Activated CD4-positive, alpha-beta T cell treated with anti-CD3 and anti-CD28 coated beads, Interleukin-2, Interleukin-6, amounts not matched to agents 100 ng/mL and 50 ng/mL, durations not matched to agents 16 hours and 8 hours (primary cell): ENCODE measurements at places on chromosomes 7 and 10.

- no peak for DNase-seq
Observed at GRCh38 chr7:129108581-129108980, 35.9 kb upstream of the TSPAN33 start.

DNA sequence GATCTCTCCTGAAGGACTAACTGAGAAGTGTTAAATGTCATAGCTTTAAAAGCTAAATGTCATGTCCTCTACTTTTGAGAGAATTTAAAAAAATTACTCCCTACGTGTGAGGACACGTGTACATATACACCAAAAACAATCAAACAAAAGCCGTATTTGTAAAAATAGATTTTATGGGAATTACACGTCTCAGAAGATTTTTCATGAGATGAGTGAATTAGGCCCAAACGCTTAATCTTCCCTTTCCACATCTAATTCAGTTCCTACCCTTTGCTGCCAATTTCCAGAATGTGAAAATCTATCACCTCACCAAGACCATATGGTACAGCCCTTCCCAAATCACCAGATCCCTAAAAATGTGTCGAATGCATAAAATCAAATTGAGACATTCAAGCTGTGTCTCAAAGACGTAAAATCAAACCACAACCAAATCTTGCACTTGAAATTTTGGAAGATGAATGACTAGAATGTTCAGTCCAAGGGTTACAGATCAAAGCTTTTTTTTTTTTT is 1.0 kb upstream of the CTTNBP2 start:
- no peak for DNase-seq

DNA sequence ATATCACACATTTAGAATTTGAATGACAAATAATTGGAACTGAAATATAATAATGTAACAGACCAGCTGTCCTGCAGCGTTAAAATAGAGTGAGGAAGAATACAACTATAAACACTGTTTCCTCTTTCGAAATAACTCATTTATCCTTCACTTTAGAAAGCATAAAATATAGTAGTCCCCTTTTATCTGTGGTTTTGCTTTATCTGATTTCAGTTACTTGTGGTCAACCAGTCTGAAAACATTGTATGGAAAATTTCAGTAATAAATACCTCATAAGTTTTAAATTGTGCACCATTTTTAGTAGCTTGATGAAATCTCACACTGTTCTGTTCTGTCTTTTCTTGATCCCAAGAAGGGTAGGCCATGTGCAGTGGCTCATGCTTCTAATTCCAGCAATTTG is 31.7 kb downstream of the POLR1F start:
- peak; percentile 14 for DNase-seq

DNA sequence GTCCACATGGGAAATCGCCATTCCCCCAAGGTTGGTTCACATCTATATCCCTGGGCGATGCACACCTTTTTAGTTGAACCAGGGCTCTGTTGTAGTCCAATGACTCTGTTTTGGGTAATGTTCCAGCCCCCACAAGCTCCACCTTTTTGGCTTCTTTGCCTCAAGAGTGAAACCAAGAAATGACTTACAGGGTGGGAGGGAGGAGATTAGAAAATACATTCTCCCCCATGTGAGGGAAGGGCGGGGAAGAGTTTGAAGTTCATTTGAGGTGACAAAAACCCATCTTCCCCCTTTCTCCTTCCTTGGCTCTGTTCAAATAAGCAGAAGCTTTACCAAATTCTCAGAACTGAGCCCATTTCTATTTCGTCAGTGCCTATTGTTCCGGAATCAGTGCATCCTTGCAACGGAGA is 82.8 kb downstream of the GATA3 start:
- DNase-seq = peak; percentile 84

DNA sequence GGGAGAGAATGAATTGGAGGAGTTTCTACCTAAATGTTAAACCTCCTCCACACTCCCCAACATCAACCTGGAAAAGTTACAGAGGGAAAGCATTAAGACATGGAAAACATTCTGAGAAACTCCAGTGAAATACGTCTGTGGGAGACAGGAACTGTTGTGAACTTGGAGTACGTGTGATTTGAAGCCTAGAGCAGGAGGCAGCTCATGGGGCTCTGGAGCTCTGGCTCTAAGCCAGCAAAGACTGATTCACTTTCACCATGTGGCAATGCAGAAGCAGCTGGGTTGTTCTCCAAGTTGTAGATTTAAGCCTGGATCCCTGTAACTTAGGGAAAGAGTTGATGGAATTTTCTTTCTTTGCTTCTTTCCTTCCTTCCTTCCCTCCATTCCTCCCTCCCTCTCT is 503.2 kb downstream of the NRG3 start:
- no peak for DNase-seq

- DNase-seq = no peak
Observed at GRCh38 chr10:114593240-114593792, 64.8 kb downstream of the ABLIM1 start.

DNA sequence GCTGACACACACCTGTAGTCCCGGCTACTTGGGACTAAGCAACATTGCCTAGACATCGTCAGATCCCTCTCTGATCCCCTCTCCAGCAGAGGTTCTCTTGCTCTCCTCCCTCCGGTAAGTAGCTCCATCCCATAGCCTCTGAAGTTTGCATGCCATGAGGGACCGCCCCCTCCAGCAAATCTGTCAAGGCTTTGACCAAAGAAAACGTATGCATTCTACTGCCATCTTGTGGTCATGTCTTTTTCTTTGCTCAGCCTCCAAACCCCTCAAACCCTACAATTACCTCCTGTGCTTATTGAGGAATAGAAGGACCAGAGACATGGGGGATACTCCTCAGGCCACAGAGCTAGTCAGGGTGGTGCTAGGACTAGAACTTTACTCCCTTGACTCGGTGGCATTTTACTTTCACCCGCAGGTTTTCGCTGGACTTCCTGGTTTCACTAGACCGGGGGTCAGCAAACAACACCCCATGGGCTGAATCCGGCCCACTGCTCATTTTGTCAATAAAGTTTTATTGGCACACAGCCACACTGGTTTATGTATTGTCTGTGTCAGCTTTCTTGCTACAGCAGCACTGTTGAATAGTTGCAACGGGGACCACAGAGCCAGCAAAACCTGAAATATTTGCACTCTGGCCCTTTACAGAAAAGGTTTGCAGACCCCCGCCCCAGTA is 202.6 kb upstream of the FOXK1 start:
- DNase-seq = peak; percentile 43

DNA sequence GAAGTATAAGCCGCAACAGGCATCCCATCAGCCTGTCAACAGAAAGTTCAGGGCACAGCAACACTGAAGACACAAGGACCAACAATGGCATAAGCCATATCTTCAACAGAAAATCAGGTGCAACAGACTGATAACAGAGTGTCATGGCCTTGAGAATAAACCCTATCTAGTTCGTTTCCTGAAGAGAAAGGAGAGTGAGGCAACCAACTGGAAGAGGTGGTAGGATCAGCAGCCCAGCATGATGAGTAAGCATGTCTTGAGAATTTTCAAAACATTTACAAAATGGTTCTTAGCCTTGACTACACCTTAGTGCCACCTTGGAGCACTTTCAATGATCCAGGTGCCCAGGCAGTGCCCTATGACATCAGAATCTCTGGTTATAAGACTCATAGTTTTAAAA is 290.2 kb upstream of the SEMA3C start:
- DNase-seq = no peak

DNA sequence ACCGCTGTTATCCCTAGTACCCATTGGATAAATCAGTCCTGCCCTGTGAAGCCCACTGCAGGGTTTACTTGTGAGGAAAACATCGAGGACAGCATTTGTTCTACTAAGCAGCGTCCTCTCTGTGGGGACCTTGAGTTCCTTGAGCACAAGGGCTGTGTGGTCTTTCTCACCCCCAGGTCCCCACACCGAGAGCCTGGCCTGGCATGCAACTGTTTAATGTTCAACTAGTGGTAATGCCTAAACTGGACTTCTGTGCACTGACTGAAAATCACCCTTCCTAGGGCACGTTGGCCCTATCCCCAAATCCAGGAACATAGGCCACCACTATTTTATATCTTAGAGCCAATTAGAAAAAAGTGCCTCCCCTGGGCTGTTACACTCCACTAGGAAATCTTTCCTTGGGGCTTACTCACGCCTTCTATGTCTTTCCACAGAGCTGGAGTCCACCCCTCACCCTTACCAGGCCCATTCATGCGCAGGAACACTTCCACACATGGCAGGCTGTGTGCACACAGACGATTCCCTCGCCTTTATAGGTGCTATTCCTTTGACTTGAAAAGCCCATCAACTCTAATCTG is 1.7 kb upstream of the TMEM213 start:
- DNase-seq = no peak

DNA sequence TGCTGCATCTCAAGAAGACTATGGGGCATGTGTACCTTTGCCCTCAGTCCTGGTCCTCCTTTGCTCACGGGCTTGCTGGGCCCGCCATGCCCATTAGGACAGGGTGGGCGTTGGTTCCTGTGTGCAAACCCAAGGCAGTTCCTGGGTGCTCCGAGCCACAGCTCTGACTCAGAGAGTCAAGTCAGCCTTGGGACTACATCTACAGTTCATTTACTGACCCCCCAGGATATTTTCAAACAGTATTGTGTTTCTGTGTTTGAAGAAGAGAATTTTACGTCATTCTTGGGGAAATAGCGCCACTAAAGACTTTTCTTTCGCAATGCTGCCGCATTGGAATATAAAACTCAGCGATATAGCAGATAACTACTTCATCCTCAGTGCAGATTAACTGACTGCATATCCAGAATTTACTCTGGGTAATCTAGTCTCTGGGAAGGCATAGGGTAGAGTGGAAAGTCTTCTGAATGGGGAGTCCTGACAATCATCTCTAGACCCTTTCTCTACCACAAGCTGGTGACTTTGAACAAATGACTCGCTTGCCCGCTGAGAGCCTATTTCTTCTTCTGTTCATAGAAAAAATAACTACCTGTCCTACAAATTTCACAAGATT is 638.9 kb upstream of the FZD8 start:
- DNase-seq = no peak

DNA sequence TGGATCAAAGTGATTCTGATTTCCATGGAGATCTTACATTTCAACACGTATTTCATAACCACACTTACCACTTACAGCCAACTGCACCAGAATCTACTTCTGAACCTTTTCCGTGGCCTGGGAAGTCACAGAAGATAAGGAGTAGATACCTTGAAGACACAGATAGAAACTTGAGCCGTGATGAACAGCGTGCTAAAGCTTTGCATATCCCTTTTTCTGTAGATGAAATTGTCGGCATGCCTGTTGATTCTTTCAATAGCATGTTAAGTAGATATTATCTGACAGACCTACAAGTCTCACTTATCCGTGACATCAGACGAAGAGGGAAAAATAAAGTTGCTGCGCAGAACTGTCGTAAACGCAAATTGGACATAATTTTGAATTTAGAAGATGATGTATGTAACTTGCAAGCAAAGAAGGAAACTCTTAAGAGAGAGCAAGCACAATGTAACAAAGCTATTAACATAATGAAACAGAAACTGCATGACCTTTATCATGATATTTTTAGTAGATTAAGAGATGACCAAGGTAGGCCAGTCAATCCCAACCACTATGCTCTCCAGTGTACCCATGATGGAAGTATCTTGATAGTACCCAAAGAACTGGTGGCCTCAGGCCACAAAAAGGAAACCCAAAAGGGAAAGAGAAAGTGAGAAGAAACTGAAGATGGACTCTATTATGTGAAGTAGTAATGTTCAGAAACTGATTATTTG is 15.3 kb downstream of the HNRNPA2B1 start:
- DNase-seq = peak; percentile 39

DNA sequence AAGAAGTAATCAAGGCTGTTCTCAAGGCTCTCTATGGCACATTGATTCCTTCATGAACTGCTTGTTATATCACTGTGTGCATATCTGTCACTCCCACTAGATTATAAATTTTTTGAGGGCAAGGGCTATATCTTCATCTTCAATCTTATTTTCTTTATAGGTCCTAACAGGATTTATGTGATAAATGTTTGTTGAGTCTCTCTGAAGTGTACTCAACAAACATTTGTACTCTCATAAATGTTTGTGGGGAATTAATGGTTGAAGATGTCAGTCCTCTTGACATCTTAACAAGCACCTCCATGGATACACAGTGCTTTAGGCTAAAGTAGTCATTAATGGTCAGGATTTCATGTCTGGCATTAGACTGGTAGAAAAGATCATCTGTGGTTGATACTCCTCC is 143.2 kb downstream of the RNLS start:
- DNase-seq = no peak

- no peak for DNase-seq
Observed at GRCh38 chr10:115606086-115606485, 512.9 kb downstream of the ATRNL1 start.

GRCh38 chr10:60348982-60349381 is 40.7 kb downstream of the ANK3 start:
- DNase-seq = no peak

GRCh38 chr7:117946151-117946633 is 73.0 kb upstream of the CTTNBP2 start:
- no peak for DNase-seq

DNA sequence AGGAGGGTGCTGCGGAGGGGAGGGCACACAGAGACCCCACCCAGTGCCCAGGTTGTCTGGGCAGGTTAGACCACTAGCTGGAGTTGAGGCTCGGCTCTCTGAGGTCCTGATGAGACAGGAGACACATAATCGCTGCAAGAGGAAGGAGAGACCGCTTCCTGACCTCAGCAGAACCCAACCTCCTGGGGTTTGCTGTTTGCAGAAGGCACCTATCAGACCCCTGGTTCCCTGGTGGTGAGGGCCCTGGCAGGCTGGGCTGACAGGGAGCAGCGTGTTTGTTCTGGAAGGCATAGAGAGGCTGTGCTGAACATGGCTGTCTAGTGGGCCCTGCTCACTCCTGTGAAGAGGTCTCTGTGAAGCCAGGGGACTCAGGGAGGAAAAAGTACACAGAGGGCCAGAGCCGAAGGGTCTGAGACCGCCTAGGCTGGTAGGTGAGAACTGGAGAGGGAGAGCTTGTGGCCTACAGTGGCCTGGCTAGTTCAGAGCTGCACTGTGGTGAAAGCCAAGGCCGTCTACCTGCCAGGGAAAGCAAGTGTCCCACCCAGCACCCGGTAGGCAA is 39.4 kb upstream of the NPFFR1 start:
- no peak for DNase-seq

DNA sequence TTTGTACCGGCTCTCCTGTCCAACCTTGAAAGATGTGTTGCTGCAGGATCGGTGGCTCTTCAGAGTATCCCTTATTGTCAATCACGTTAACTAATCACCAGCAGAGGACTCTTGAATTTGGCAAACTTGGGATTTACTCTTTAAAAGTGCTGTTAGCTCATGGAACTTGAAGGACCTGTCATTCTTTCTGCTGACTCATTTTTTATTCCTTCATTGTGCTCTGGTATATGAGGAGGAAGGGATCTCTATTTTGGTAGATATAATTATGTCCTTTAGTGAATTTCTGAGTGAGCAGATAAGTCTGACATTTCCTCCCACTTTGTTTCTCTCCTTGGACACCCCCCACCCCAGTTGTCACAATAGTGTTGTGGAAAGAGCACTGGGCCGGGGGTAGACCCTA is 175.1 kb upstream of the HDAC9 start:
- no peak for DNase-seq

- DNase-seq = no peak
Observed at GRCh38 chr7:44102846-44103565, 1.1 kb upstream of the AEBP1 start.

GRCh38 chr10:14380746-14381145 is 50.0 kb upstream of the FRMD4A start:
- DNase-seq = no peak

- DNase-seq = no peak
Observed at GRCh38 chr7:29626730-29627129, 63.1 kb downstream of the PRR15 start.
